ENCODE measurements at places on chromosomes 3 and 15. TPM values are rescaled to one million over a fixed set of nuclear protein-coding genes. Genes with fewer than 3 reads are reported as not detected.

PAQR5 gene
- 0.39 TPM for total RNA-seq

EXD1 gene
- total RNA-seq = not detected

GRCh38 chr3:15153103-15153502 lies 52.9 kb upstream of the CAPN7 start:
- H3K27ac ChIP-seq = no peak overlapping the region
- DNase-seq = no peak
- peaks cover 61% of the 10 kb centered on the region for H3K27me3 ChIP-seq
- no peaks in the 10 kb centered on the region for H3K4me1 ChIP-seq

- H3K36me3 ChIP-seq = no peaks in the 10 kb centered on the region
- DNase-seq = no peak
- peak overlapping the region; percentile 47 for H3K27ac ChIP-seq
- H3K27me3 ChIP-seq = no peaks in the 10 kb centered on the region
- H3K4me3 ChIP-seq = no peak overlapping the region
These were observed 21.9 kb upstream of the ST3GAL6 start for GRCh38 chr3:98741121-98741716.

GRCh38 chr3:134163096-134163495 lies 87.6 kb downstream of the RYK start:
- no peaks in the 10 kb centered on the region for H3K4me1 ChIP-seq
- peaks cover 23% of the 10 kb centered on the region for H3K36me3 ChIP-seq
- H3K27me3 ChIP-seq = no peaks in the 10 kb centered on the region
- H3K4me3 ChIP-seq = no peak overlapping the region
- H3K27ac ChIP-seq = no peak overlapping the region

GRCh38 chr3:114214542-114215341 lies 22.6 kb downstream of the ZNF80 start:
- H3K27me3 ChIP-seq = no peaks in the 10 kb centered on the region
- H3K4me3 ChIP-seq = no peak overlapping the region
- no peaks in the 10 kb centered on the region for H3K4me1 ChIP-seq
- H3K36me3 ChIP-seq = no peaks in the 10 kb centered on the region

SUCLG2 gene
- total RNA-seq = 27.9 TPM
